ENCODE measurements at places on chromosomes 3 and 15.

DNA sequence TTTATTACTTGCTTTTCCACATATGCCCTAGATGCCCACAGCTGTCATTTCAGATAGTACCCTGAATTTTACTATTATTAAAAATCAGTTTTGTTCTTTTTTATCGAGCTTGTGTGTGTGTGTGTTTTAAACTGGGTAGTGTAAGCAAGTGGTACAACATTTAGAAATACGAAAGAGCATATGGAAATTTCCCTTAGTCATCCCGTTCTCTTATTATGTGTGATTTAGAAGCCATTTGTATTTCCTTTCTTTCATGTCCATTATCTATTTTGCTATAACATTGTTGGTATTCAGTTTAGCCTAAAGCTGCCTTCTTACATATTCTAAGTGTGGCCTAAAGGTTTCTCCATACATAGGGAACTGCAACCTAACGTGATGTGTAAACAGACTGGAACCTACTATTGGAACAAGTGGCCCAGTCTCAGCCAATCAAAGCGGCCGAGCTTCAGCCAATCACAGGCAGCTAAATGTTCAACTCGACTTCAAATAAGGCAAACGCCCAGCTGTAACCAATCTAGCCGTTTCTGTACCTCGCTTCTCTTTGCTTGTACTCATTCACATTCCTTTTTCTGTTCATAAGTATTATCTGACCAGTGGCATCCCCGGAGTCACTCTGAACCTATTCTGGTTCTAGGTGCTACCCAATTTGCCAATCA lies 14.7 kb upstream of the SYN2 start:
- no peak for DNase-seq

- peak; percentile 35 for DNase-seq
Observed at GRCh38 chr3:13072239-13072599, 1.0 kb downstream of the IQSEC1 start.

- no peak for DNase-seq
Observed at GRCh38 chr15:55661428-55661827, 73.3 kb upstream of the PYGO1 start.

- no peak for DNase-seq
Observed at GRCh38 chr3:117793622-117794265, 1084.2 kb downstream of the TUSC7 start.

DNA sequence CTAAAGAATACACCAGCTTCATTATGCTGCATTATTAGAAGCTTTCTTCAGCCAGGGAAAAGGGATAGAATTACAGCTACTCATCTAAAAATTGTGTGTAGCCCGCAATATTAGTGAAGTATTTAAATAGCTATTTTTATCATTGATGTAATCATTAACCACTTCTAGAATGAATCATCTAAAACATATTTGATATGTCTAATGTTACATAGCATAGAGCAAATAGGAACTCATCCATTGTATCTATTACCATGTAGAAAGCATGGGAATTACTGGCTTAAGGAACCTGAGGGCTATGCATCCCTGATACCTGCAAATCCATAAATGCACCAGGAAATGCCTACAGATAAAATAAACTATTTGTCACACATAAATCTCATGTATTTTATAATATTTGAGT lies 54.5 kb upstream of the VGLL3 start:
- no peak for DNase-seq

DNA sequence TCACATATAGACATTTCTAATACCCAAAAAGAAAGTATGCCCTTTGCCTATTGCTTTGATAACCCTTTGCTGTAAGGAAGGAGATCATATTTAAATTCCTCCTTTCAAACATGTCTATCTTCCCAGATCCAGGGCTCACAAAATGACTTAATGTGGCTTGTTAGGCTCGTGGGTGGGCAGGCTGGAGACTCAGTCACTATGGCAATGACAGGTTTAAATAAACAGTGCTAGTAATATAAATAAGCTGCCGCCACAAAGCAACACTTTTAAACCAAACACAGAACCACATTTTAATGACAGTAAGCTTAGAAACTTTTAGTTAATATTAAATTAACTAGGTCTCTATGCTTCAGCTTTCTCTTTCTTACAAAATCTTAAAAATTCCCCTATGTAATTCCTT lies 616.0 kb upstream of the NAALADL2 start:
- DNase-seq, result no peak
